ENCODE measurements at places on chromosomes 4 and X.

GRCh38 chrX:139691843-139692505 lies 16.0 kb downstream of the MCF2 start:
- no peak for DNase-seq

GRCh38 chrX:42028109-42028508 lies 104.8 kb upstream of the CASK start:
- no peak for DNase-seq

- DNase-seq: peak; percentile 56
These were observed 56.6 kb upstream of the BCOR start for GRCh38 chrX:40154250-40154852.

- DNase-seq: no peak
These were observed 44.3 kb upstream of the GALNT7 start for GRCh38 chr4:173124209-173124865.

- no peak for DNase-seq
These were observed 66.4 kb upstream of the UGT2B15 start for GRCh38 chr4:68736813-68737212.

GRCh38 chr4:5474756-5475155 lies 233.6 kb downstream of the EVC2 start:
- DNase-seq: peak; percentile 13

- no peak for DNase-seq
These were observed 168.9 kb downstream of the IL1RAPL1 start for GRCh38 chrX:28756175-28756574.

DNA sequence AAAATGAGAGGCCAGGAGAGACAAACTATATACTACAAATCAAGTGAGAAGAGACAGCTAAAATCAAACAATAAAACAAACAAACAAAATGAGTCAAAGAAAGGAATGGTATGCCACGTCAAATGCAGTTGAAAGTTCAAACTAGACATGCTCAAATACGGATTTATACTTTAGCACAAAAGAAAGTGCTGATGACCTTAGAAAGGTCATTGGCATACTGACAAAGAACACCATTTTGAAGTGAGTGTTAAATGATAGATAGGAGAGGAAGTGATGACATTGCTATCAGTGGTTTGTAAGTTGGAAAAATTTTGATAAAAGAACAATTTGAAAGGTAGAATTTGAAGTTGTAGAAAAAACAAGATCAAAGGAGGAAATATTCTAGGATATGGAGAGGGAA lies 55.3 kb downstream of the TECRL start:
- DNase-seq: no peak

- no peak for DNase-seq
These were observed 1.4 kb downstream of the DCHS2 start for GRCh38 chr4:154490234-154490582.

DNA sequence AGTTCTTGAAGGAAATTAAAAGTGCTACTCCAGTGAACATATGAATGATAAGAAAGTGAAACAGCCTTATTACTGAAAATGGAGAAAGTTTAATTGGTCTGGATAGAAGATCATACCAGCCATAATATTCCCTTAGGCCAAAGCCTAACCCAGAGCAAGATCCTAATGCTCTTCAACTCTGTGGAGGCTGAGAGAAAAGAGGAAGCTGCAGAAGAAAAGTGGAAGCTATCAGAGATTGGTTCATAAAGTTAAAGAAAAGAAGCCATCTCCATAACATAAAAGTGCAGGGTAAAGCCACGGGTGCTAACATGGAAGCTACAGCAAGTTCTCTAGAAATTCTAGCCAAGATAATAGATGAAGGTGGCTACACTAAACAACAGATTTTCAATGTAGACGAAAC lies 85.5 kb upstream of the ATOH1 start:
- DNase-seq: no peak

DNA sequence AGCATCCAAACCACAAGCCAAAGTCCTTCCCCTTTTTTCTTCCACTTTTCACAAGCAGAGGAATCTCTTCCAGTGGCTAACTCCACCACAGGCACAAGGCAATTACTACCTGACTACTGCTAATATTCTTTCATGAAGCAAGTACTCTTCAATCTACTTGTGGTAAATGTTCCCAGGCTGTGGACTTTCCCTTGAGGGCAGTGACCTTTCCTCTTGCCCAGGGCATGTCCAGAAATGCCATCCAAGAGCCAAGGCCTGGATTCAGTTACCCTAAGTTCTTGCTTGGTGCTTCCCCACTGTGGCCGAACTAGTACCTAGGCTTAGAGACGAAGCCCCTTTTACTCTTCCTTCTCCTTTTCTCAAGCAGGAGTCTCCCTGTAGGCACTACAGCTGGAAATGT lies 400.7 kb downstream of the DCAF12L2 start:
- DNase-seq: no peak

DNA sequence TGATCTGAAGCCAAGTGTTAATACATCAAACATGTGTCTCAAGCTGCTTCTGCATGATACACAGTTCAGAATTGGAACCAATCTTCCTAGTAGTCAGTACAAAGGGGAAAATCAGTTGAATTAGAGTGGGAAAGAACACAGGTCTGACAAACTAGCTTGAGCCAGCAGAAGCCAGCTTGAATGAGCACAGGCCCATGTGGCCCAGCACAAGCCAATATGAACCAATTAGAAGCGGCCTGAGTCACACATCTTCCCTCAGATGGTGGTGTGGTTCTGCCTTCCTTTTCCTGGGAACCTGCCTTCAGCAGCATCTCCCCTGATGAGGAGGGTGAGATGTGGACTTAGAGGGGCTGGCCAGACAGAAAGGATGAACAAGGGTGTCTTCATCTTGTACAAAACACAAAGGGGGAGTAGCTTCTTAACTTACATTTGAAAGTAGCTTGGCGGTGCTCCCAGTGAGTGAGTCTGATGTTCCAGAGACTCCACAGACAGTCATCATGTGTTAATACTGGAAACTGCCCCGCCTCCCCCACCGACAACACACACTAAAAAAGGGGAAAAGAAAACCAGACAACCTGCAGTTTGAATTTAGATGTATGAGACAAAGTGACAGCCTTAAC lies 72.0 kb downstream of the FRMPD4 start:
- DNase-seq: peak; percentile 74
